ENCODE measurements at places on chromosomes 6 and 20.
A peak's percentile ranks its signal among the peaks of the same experiment; 100 is the strongest.

DNA sequence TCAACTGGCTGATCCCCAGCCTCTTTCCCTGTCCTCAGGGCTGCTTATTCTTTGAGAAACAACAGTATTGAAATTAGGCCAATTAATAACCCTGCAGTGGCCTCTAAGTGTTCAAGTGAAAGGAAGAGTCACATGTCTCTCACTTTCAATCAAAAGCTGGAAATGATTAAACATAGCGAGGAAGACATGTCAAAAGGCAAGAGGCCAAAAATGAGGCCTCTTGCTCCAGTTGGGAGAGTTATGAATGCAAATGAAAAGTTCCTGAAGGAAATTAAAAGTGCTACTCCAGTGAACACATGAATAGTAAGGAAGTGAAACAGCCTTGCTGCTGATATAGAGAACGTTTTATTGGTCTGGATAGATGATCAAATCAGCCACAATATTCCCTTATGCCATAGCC, 131.5 kb downstream of the MACROD2 start:
- no peak for DNase-seq

DNA sequence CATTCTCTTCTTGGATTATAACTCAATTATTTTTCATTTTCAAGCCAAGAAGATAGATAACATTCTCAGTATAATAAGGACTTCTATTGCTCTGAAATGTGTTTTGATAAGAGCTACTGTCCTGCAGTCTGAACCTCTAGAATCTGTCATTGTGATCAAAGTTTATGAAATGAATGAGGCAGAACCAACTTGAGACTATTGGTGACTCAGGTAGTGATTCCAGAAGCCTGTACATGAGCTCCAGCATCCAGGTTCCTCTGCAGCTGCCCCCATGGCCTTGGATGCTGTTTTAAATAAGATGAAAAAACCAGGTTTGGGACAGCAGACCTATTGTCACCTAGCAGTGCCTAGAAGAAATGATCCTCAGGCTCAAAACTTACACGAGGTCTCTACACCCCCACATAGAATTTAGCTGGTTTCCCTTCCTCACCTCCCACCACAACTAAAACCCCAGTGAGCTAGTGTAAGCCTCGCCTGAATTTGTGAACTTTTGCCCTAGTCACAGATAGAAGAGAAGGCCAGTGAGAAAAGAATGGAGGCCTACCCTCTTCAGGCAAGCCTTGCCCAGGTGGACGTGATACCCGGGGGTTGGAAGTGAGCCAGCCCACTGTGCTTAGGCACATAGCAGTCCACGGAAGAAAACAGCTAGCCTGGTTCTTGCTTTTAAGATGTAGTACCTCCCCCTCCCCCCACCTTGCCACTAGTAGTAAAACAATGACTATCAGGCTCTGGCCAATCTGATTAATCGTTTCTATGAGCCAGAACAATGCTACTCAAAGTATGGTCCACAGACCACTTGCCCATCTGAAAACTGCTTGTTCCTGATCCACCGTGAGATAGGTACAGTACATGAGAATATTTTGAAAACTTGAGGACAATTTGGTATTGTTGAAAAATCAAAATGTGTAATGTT, 73.0 kb upstream of the SYNJ2 start:
- DNase-seq, result no peak

DNA sequence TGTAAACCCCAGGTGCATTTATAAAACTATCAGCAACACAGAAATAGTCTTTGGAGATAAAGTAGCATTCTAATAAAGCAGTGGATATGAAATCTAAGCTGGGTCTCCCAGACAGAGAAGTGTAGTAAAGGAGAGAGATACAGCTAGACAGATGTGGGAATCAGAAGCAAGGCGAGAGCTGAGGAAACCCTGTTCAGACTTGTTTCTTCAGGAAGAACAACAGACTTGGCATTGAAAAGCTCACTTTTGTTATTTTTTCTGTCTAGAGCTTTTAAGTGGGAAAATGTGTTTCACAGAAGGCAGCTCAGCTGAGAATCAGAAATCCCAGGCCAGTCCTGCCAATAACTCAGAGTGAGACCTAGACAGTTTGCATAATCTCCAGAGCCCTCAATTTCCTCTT, 52.9 kb downstream of the SLC35B3 start:
- DNase-seq, result no peak

DNA sequence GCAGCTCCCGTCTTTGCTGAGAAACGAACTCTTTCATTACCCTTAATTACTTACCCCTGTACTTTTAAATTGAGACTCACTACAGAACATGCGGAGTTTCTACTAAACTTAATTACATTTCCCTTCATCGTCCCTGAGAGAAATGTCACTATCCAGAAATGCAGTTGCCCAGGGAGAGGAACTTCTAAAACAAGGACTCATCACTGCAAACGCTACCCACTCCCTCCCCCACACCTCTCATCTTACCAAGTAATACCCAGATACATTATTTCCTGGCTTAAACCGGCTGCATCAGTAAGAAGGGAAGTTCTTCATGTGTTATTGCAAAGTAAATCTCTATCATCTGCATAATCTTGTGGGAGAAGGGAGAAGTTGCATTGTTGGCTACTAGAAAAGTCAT, 138.3 kb downstream of the IPCEF1 start:
- peak; percentile 31 for DNase-seq

DNA sequence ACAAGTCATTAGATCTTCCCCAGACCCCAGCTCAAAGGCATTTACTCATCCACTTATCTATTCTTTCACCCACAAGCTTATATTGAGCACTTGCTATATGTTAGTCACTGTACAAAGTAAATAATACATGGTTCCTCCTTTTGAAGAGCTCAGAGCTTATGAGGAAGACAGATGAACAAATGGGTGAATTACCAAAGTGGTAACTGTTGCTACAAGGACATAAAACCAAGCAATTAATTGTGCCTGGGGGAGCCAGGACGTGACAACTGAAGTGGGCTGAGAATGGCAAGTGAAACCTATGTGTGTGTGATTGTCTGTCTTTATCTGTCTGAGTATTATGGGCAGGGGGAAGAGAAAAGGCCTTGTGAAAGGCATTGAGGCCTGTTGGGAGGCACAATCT, 45.6 kb upstream of the AKIRIN2 start:
- DNase-seq, result no peak

DNA sequence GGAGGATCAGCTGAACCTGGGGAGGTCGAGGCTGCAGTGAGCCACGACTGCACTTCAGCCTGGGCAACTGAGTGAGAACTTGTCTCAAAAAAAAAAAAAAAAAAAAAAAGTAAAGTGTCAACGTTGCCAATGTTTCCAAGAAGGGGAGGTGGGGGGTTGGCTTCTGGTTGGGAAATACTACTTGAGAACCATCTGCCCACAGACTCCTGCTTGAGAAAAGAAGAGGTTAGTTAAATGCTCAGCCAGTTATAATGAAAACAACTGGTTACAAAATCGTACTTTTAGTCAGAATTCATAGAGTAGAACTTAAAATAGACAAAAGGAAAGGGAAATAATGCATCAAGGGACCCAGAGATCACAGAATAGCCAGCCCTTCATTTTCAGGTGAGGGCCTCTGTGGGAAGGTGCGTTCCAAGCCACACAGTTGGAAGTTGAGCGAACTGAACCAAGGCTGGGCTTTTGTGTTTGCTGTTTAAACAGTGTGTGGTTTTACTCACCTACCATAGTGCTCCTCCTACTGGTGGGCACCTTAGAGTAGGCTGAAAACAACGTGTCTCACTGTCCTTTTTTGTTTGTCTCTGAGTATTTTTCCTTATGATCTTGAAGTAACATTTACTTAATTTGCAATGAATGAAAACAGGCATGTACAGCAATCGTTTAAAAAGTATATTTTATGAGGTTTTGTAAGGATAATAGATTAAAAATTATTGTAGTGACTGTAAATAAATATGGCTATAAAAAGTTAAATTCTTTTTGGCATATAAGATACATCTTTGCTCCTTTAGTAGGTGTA, 200.7 kb downstream of the BCAS1 start:
- peak; percentile 65 for DNase-seq

GRCh38 chr6:75084018-75084417, 121.8 kb downstream of the COL12A1 start:
- DNase-seq, result no peak

GRCh38 chr6:151095538-151096254, 144.1 kb upstream of the AKAP12 start:
- DNase-seq, result no peak

DNA sequence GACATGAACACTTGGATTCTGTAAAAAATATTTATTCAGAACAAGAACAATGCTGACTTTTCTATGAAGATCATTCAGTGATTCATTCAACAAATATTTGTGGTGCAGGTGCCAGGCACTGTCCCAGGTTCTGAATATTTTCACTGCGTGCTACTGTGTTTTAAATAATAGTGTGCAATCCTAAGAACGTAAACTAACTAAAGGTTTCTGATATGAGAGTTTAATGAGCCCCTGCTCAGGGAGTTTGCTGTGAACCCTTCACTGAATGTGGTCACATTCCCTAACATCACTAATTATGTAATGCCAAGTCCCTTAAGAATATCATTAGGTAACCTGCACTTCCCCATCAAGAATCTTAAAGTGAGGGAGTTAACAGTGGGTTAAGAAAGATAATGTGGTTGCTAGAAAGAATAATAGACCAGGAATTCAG, 1.7 kb upstream of the TMEM170B start:
- no peak for DNase-seq

DNA sequence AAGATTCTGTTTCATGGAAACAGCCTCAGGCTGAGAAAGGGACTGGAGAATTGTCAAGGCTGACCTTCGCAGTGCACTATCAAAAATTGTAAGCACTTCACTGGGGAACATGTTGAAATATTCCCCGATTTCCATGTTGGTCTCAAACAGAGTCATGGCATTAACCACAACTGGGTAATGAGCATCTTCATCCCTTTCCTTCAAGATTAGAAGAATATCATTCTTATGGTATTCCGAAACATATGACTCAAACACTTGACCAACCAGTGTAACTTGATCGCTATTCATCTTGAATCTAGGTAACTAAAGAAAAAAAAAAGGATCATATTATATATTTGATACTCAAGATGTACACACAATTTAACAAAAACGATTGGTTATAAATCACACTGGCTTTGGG, 3.5 kb downstream of the MCM9 start:
- DNase-seq, result no peak

GRCh38 chr20:12984069-12984765, 24.6 kb upstream of the SPTLC3 start:
- DNase-seq, result no peak

DNA sequence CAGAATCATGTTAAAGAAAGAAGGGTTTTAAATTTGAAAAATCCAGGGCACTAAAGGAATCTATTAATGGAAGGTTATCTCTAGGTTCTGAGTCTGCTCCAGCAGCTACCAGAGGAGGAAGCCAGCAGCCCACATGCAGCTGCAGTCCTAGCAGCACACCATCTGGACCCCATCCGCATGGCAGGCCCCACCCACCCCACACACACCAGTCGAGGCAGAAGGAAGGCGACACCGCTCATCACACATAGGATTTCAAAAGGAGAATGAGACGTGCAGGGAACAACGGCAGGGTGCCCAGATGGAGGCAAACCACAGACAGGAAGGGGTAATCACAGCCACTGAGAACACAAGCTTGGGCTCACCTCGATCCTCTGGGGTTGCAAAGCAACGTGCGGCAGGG, 78.9 kb downstream of the GINS1 start:
- peak; percentile 11 for DNase-seq

DNA sequence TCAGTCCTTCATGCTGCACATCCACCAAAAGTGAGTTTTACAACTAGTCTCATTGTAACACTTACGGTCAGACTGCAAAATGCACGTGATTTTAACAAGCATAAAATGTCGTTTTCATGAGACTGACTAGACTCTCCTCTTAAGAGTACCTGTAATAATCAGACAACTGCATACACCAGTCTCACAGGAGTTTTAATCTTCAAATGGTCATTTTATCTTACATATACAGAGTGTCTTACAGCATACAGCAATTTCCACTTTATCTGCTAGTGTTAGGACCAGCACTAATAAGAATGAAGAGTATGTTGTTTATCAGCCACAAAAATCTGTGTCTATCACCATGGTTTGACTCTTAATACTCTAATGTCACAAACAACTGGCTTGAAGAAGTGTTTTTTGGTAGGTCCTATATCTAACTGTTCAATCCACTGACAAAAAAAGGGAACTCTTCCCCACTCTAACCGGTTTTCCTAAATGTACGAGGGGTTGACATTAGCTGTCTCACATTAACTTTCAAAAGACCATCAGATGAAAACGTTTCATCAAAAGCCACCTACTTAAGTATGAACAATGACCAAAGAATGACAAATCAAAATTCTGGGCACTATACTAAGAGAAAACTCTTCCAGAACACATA, 1.5 kb upstream of the ASF1A start:
- no peak for DNase-seq

- no peak for DNase-seq
Measured at GRCh38 chr6:169545982-169546381, 155.8 kb downstream of the WDR27 start.

All from stimulated activated CD4-positive, alpha-beta T cell treated with anti-CD3 and anti-CD28 coated beads, Interleukin-2, amount 100 ng/mL, for 24 hours (primary cell).